ENCODE measurements at places on chromosomes 5 and 9. TPM values are rescaled to one million over a fixed set of nuclear protein-coding genes. Genes with fewer than 3 reads are reported as not detected.

OR1Q1 gene
- total RNA-seq: not detected

FBP2 gene
- total RNA-seq: 29.3 TPM

PCDHB2 gene
- 3.3 TPM for total RNA-seq

IFNK gene
- not detected for total RNA-seq

KCNT1 gene
- 12.9 TPM for total RNA-seq

ZDHHC11 gene
- total RNA-seq: 2.6 TPM

PROB1 gene
- not detected for total RNA-seq
